ENCODE measurements at places on chromosomes 11 and 22. TPM values are rescaled to one million over a fixed set of nuclear protein-coding genes. Genes with fewer than 3 reads are reported as not detected.

MICAL3 gene
- total RNA-seq = 113 TPM

SLC22A25 gene
- not detected for total RNA-seq

CDKN1C gene
- total RNA-seq = 7.5 TPM

- no peak for DNase-seq
Observed at GRCh38 chr22:46459347-46460065, 77.9 kb downstream of the CELSR1 start.

DNA sequence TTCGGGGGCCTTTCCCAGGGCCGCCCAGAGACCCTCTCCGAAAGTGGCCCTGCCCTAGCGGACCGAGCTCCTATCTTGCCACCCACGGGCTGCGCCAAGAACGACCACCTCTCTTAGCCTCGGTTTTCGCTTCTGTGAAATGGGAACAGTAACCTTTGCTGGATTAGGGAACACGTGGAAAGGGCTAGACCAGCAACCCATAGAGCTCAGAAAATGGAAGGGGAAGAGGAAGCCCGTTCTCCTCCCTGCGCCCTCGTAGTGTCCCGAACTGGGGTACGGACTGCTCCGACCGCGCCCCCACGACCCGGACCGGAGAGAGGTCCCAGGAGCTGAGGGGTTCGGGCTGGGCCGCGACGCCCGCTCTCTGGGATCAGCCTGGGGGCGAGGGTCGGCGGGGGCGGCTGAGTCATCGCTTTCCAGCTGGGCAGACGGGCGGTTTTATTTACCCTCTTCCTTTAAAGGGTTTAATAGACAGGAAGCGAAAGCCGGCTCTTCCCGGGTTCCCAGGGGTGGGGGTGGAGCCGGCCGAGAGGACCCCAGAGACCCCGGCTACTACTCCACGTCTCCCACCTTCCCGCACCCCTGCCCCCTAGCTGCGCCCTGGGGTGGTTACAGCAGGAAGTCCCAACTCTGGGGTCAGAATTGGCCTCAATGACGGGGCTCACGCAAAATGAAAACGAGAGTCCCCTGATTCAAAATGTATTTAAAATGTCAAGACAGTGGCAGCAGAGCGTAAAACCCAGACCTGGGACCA lies 907 bp upstream of the PHLDA2 start:
- no peak for DNase-seq

DNA sequence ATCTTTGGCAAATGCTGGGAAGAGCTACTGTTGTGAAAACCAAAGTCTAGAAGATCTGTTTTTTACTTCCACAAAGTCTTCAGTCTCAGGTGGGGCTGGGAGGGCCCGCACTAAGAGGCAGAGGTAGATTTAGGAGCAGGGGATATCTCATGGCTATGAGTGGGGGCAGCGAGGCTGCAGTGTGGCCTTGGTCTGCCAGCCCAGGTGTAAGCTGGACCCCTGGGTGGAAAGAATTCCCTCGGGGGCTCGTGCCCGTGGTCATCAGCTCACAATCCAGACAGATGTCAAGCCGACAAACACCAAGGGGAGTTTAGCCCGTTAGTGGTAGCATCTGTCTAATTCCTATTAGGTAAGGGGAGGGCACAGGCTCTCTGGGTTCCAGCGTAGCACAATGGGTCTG lies 9.0 kb downstream of the PKNOX2 start:
- no peak for DNase-seq

- no peak for DNase-seq
Observed at GRCh38 chr11:61609980-61610366, 29.1 kb upstream of the SYT7 start.
